ENCODE measurements at places on chromosomes 2 and 18. TPM values are rescaled to one million over a fixed set of nuclear protein-coding genes. Genes with fewer than 3 reads are reported as not detected.

The CPO gene
- total RNA-seq, result 0.40 TPM

- H3K4me1 ChIP-seq, result no peaks in the 10 kb centered on the region
- H3K4me3 ChIP-seq, result no peak overlapping the region
- peaks cover 36% of the 10 kb centered on the region for H3K27me3 ChIP-seq
- H3K36me3 ChIP-seq, result no peaks in the 10 kb centered on the region
- no peak overlapping the region for H3K27ac ChIP-seq
These were observed 28.7 kb upstream of the MARCO start for GRCh38 chr2:118913131-118913802.

The CD28 gene
- total RNA-seq, result not detected

DNA sequence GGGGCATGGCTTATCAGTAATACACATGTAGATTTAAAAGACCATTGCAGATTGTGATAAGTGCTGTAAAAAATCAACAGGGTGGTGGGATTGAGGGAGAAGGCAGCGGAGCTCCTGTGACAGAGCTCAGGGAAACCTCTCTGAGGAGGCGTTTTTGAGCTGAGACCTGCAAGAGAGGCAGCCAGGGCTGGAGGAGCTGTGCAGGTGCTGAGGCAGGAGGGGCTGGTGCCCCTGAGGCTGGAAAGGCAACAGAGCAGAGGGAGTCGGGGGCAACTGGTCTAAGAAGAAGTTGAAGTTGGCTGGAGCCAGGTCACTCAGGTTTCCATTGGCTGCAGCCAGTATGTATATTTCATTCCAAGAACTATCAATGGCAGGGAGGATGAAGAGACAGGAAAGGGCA lies 47.6 kb downstream of the KLHL29 start:
- no peaks in the 10 kb centered on the region for H3K36me3 ChIP-seq
- H3K27me3 ChIP-seq, result no peaks in the 10 kb centered on the region
- no peak overlapping the region for H3K27ac ChIP-seq
- DNase-seq, result no peak

The AKAIN1 gene
- not detected for total RNA-seq

The GPBAR1 gene
- 1.1 TPM for total RNA-seq

DNA sequence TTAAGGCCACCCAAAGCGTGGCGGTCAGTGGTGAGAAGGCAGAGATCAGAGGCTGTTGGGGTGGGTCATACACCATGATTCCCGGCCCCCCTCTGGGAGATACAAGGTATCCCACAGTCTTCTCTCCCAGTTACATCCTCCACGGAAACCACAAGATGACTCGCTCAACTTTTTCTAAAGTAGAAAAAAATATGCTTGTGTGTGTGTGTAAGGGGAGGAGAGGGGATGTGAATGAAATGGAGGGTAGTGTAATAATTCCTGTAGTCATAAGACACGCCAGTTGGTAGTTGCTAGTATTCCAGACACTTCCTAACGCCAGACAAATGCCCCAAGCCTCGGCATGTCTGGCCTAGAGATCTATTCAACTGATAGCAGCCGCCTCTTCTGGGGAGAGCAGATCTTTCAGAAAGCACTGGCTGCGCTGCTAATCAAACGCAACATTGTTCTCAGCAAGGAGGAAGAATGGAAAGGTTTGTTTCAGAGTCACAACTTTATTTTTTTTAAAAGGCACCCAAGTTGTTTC lies 143.5 kb downstream of the TGIF1 start:
- H3K4me3 ChIP-seq, result peak overlapping the region; percentile 80
- peaks cover 50% of the 10 kb centered on the region for H3K36me3 ChIP-seq
- H3K27ac ChIP-seq, result peak overlapping the region; percentile 99
- H3K4me1 ChIP-seq, result peaks cover 63% of the 10 kb centered on the region

GRCh38 chr18:66560094-66560493 lies 43.8 kb downstream of the CDH19 start:
- no peaks in the 10 kb centered on the region for H3K4me1 ChIP-seq
- no peaks in the 10 kb centered on the region for H3K36me3 ChIP-seq

- H3K27ac ChIP-seq, result no peak overlapping the region
- H3K4me3 ChIP-seq, result no peak overlapping the region
- H3K36me3 ChIP-seq, result no peaks in the 10 kb centered on the region
- DNase-seq, result no peak
- H3K27me3 ChIP-seq, result peaks cover 8% of the 10 kb centered on the region
- H3K4me1 ChIP-seq, result peaks cover 32% of the 10 kb centered on the region
These were observed 16.6 kb downstream of the ATOH8 start for GRCh38 chr2:85770369-85770768.

The REEP1 gene
- 4.7 TPM for total RNA-seq

- H3K36me3 ChIP-seq, result no peaks in the 10 kb centered on the region
- H3K4me1 ChIP-seq, result peaks cover 8% of the 10 kb centered on the region
- H3K27me3 ChIP-seq, result no peaks in the 10 kb centered on the region
- DNase-seq, result peak; percentile 67
These were observed 44.9 kb downstream of the TMEM37 start for GRCh38 chr2:119476301-119477112.

- no peak for DNase-seq
- no peak overlapping the region for H3K4me3 ChIP-seq
- no peaks in the 10 kb centered on the region for H3K4me1 ChIP-seq
- no peak overlapping the region for H3K27ac ChIP-seq
- H3K36me3 ChIP-seq, result no peaks in the 10 kb centered on the region
These were observed 58.5 kb downstream of the PTRHD1 start for GRCh38 chr2:24734741-24735140.

GRCh38 chr2:224668123-224668909 lies 47.8 kb downstream of the CCDC195 start:
- no peak for DNase-seq
- no peaks in the 10 kb centered on the region for H3K27me3 ChIP-seq
- H3K27ac ChIP-seq, result no peak overlapping the region
- H3K36me3 ChIP-seq, result no peaks in the 10 kb centered on the region
- H3K4me1 ChIP-seq, result no peaks in the 10 kb centered on the region
- H3K4me3 ChIP-seq, result no peak overlapping the region

DNA sequence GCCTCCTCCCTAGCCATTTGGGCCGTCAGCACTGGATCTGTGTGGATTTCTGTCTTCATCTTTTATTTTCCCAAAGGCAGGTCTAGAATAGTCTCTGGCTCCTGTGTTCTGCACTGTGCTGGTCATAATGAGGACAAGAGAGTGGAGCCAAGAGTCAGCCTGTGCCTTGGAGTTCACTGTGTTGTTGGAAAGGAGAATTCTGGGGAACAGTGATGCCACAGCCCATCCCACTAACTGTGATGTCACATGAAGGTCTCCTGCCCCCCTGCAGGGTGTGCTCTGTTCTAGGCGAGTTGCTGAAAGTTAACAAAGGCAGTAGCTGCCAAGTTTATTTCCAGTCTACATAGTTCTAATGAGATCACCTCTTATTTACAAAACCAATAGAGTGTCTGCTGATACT lies 248.5 kb downstream of the TPGS2 start:
- no peak for DNase-seq
- H3K27me3 ChIP-seq, result no peaks in the 10 kb centered on the region
- H3K4me1 ChIP-seq, result no peaks in the 10 kb centered on the region
- H3K36me3 ChIP-seq, result no peaks in the 10 kb centered on the region

The KLHL30 gene
- total RNA-seq, result 0.64 TPM

DNA sequence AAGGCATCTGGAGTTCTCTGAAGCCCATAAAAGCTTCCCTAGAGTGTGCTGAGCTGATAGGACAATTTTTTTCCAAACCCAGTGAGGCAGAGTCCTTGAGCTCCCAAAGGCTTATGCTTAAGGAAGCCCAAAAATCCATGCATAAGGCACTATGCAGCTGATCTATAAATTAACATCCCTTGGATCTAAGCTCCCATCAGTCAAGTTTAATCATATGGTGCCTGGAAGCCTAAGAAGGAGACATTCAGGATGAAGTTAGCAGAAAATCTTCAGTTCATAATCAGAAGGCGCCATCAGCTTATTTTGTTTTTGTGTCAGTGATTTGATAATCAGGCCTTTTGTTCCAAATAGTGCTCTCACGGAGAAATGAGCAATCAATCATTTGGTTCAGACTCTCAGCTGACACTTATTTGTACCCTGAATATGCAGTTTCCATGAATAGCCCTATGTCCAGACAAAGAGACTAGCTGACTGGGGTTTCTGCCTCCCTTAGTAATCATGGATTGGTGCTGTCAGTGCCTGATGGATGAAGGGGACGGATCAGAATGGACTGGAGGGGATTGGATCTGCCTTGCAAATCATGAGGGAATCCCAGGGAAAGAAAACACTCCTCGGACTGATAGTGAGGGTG lies 464.8 kb upstream of the RGPD4 start:
- H3K27ac ChIP-seq, result no peak overlapping the region
- H3K27me3 ChIP-seq, result no peaks in the 10 kb centered on the region
- H3K4me3 ChIP-seq, result no peak overlapping the region
- H3K4me1 ChIP-seq, result no peaks in the 10 kb centered on the region
- no peak for DNase-seq

The SELENOI gene
- 75.4 TPM for total RNA-seq

The UGT1A10 gene
- total RNA-seq, result 120 TPM

- no peaks in the 10 kb centered on the region for H3K27me3 ChIP-seq
- no peak overlapping the region for H3K27ac ChIP-seq
- H3K4me1 ChIP-seq, result peaks cover 17% of the 10 kb centered on the region
- peak; percentile 8 for DNase-seq
- H3K36me3 ChIP-seq, result peaks cover 10% of the 10 kb centered on the region
These were observed 13.8 kb upstream of the PLA2R1 start for GRCh38 chr2:160076241-160076640.

DNA sequence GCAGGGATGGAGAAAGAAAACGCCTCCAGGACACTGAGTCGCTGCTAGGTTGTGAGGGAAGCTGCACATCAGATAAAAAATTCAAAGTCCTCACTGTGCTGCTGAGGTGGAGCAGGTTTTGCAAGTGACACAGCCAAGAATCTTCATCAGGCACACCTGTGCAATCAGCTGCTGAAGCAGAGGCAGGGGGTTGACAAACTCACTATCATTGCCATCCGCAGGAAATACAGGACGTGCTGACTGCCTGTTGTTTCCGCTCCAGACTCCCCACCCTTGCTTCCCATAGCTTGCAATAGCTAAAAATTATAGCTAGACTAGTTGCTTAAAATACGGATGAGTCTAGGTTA lies 147.8 kb upstream of the FHL2 start:
- no peak overlapping the region for H3K4me3 ChIP-seq
- H3K27ac ChIP-seq, result no peak overlapping the region
- DNase-seq, result no peak
- peaks cover 18% of the 10 kb centered on the region for H3K4me1 ChIP-seq

DNA sequence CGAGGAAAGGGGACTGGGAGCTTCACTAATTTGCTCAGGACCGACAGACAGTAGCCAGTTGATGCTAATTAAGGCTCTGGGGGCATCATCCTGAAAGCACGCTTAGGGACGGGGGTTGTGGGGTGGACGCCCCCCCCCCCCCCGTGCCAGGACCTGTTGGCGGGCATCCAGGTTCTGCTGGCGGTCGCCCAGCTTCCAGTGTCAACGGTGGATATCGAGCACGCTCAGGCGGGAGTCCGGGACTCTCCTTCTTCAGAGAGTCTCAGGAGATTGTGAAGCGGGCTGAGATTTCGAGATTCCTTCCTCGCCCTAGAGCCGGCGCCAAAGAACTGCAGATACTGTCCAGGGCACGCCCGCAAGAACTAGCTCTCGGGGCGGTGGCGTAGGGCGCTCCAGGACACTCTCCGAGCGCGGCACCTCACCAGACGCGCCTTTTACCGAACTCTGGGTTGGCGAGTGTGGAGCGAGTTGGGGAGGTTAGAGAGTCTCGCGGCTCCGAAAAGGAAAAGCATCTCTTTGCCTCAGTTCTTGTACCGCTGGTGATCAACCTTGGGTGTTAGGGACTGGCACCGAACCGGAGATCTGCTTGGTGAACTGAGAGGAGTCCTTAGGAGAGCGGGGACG lies 5.6 kb downstream of the RAX start:
- H3K4me1 ChIP-seq, result peaks cover 36% of the 10 kb centered on the region
- peak overlapping the region; percentile 70 for H3K4me3 ChIP-seq
- peaks cover 5% of the 10 kb centered on the region for H3K36me3 ChIP-seq
- H3K27ac ChIP-seq, result no peak overlapping the region
- peak; percentile 45 for DNase-seq
- peaks cover 99% of the 10 kb centered on the region for H3K27me3 ChIP-seq

The LCT gene
- 1.4 TPM for total RNA-seq

- H3K4me1 ChIP-seq, result no peaks in the 10 kb centered on the region
- peaks cover 18% of the 10 kb centered on the region for H3K27me3 ChIP-seq
- H3K27ac ChIP-seq, result no peak overlapping the region
- no peak for DNase-seq
- H3K36me3 ChIP-seq, result no peaks in the 10 kb centered on the region
- H3K4me3 ChIP-seq, result no peak overlapping the region
These were observed 209.1 kb upstream of the REV1 start for GRCh38 chr2:99698896-99699295.

DNA sequence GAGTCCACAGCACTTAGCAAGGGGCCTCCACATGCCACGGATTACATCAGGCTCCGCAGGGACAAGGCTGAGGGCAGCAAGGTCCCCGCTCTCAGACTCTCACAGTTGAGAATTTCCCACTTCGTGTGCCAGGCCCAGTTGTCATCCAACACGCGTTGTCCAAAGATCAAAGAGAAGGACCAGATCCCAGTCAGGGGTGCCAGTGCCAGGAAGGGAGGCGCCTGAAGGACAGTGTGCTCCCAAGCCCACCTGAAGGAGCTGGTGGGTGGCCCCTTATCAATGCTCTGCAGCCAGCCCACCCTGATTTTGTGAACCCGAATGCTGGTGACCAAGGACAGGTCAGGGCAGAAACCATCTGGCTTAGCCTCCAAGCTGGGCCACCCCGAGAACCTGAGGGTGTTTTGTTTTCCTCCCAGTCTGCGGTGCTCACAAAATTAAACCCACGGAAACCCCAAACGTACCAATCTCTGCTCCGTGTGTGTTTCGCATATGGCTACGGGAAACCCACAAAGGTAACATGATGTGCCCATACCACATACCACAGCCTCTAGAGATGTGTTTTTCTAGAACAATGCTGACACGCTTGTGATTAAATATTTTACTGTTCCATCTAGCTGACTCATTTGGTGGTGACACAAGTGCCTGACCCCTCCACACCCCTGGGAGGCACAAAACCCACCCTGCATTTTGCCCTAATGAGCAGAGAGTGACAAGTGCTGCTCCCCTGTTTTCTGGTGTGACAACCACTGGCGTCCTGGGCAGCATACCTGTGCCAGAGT lies 24.5 kb downstream of the CRACDL start:
- peaks cover 41% of the 10 kb centered on the region for H3K4me1 ChIP-seq
- no peak overlapping the region for H3K27ac ChIP-seq
- no peak for DNase-seq
- no peaks in the 10 kb centered on the region for H3K27me3 ChIP-seq
- peaks cover 4% of the 10 kb centered on the region for H3K36me3 ChIP-seq

- peaks cover 11% of the 10 kb centered on the region for H3K36me3 ChIP-seq
- peaks cover under 1% of the 10 kb centered on the region for H3K27me3 ChIP-seq
- DNase-seq, result no peak
- H3K4me1 ChIP-seq, result no peaks in the 10 kb centered on the region
- H3K4me3 ChIP-seq, result no peak overlapping the region
These were observed 5.3 kb downstream of the ITM2C start for GRCh38 chr2:230869914-230870543.

- no peak overlapping the region for H3K4me3 ChIP-seq
- no peak for DNase-seq
- H3K27ac ChIP-seq, result no peak overlapping the region
- H3K27me3 ChIP-seq, result no peaks in the 10 kb centered on the region
- peaks cover 16% of the 10 kb centered on the region for H3K36me3 ChIP-seq
These were observed 65.6 kb downstream of the STK39 start for GRCh38 chr2:168181825-168182224.
